ENCODE measurements at places on chromosomes 6 and 20.

DNA sequence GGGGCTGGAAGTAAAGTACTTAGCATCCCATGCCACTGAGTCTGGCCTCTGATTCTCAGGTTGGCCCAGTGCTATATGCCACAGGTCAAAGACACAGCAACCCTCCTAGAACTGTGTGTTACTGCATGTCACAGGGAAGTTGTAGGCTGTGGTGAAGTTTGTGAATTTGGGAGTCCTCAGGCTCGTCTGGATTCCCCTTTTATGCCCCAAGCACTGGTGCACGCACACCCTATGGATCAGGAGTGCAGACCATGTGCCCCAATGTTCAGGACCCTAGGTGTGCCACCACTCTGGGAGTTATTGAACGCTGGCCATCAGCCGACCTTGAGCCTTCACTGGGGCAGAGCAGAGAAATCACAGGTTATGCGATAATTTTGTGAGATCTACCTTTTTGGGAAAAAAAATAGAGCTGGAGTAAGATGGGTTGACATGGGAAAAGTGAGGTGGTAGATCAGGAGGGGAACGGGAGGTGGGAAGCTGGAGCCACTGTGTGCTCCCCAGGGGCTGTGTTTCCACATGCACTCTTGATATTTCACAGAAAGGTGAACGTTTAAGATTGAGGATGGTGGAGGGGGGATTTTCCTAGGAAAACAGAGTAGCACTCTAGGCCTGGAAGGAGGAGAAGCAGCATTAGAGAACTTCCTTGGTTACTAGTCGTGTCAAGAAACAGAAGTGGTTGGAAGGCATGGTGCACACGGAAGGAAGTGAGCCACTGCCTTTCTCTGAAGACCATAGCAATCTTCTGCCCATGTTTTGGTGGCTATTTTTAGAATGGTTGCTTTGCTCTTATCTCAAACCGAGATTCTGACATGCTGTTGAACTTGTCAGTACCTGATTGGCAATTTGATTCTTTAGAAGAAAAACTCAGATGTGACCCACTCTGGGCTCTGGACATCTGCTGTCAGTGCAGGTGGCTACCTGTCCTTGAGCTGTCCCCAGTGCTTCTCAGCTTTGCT, 44.1 kb downstream of the DUSP22 start:
- no peak for DNase-seq

DNA sequence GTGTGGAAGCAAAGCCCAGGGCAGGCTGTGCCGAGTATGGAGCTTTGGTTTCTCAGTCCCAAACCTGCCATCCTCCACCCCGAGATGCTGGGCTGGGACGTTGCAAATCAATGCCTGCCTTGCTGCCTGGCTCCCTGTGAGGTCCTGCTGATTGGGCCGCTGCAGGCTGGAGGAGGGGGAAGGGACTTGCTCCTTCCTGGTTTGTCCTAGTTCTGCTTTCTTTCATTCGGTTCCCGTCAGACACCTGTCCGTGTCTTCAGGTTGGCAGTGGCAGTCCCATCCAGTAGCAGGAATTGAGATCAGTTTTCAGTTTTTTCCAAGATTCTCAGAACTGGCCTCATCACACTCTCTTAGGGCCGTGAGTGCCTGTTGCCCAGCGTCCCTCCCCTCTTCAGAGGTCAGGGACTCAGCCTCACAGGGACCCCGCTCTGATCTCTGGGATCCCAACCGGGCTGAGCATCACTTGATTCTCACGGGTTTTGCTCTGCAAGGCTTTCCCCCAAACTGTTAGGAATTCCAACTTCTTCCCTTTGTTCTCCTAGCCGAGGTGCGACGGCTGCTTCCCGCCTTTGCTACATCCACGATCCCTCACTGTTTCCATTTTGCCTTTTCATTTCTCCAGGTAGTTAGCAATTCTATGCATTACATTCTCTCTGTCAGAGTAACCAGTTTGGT, 24.2 kb upstream of the TAGAP start:
- no peak for DNase-seq

DNA sequence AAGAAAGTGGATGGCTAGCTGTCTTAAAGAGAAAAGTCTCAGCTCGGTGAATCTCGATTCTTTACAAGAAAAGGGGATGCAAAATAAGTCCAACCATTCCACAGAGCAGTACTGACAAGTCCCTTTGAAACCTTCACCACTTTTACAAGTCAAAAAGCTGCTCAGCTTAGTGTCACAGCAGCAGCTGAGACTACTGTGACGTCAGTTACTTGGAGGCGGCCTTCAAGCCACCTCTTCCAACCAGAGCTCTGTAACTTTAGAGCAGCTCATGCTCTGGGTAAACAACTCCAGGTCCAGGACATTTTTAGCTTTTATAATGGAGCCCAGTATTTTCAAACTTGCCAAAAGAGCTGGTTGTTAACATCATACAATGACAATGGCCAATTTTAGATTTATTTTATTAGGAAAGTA, at the start of gene KIAA0408:
TSS of gene KIAA0408 (minus strand) at position 159 of the 411 bp plus-strand sequence. CDS start 5,408 bp downstream, outside the sequence.
- DNase-seq = no peak

- DNase-seq = no peak
These were observed 141.7 kb downstream of the ADGRG6 start for GRCh38 chr6:142443532-142443931.

DNA sequence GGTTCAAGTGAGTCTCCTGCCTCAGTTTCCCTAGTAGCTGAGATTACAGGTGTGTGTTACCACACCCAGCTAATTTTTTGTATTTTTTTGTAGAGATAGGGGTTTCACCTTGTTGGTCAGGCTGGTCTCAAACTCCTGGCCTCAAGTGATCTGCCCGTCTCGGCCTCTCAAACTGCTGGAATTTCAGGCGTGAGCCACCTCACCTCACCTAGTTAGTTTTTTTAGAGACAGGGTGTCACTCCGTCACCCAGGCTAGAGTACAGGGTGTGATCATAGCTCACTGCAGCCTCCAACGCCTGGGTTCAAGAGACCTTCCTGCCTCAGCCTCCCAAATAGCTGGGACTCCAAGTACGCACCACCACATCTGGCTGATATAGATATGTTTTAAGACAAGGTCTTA, 22.9 kb downstream of the SYTL3 start:
- DNase-seq = no peak

DNA sequence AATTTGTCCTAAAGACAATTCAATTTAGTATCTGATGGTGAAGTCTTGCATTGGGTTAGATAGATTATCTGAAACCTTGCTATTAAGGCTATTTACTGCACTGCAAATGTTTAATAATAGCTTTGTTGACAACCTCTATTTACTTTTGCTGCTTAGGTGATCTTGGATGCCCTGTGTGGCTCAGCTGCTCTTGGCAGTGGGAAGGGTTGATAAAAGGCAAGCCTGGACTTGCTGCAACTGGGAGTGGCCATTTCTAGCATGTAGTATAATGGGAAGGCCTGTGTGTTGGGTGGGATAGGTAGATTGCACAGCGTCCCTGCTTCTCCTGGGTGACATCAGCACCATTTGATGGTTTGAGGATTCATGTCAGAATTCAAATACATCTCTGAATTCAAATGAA, 49.1 kb downstream of the ARMC2 start:
- no peak for DNase-seq

DNA sequence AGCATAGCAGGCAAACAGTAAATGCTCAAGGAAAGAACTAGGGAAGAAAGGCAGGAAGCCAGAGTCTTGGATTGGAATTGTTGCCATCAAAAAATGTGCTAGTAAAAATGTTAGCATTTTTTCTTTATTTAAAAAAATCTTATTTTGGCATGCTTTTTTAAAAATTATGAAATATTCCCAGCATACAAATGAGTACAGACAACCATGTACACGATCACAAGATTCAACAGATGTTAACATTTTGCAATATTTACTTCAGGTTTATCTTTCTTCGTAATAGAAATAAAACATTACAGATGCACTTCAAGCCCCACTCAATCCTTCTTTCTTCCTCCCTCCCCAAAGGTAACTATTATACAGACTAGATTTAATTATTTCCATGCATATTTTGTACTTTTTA, 27.4 kb upstream of the NOP56 start:
- DNase-seq = no peak

DNA sequence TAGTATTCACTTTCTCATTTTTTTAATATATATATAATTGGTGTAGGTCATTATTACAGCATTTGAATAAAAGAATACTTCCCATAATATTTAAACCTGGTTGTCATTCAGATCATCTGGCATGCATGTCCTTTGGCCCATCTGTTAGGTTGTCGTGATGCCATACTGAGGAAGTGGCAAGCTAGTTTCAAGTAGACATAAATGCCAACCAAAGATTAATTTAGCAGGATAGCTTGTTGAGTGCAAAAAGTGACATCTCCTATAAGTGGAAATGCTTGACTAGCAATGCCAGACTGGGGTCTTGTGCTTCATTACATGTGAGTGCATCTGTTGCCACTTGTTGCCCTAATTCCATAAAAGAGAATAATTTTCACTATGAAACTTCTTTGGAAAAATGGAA, 1044.7 kb downstream of the GRIK2 start:
- DNase-seq = no peak

GRCh38 chr6:107656401-107656800, 166.5 kb downstream of the SOBP start:
- DNase-seq = no peak

DNA sequence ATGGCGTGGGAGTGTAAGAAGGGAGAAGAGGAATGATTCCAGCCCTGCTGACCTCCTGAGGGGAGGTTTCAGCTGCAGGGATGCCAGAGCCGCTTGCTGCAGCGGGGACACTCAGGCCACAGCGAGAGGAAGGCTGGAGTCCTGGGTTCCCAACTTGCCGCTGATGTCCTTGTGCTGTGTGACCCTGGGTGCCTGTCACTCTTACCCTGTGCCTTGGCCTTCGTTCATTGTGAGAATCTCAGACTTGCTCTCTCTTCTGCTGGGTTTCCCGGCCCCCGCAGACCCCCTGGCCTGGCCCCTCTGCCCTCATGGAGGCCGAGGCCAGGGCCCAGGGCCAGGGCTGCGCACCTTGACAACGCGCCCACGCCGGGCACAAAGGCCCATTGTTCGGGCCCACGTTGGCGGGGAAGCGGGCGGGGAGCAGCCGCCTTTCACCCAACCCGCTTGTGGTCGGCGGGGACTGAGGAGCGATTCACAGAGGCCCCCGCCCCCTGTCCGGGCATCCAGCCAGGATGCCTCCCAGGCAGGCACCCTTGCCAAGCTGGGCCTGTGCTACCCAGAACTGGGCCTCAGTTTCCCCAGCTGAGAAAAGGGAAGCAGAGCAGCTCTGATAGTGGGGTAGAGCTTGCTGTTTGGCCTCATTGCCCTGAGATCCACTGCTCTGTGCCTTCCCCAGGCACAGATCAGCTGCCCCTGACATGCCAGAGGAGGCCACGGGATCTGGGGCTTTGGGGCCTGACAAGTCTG, 52.4 kb downstream of the CEBPB start:
- no peak for DNase-seq

GRCh38 chr20:6975311-6975710, 207.8 kb downstream of the BMP2 start:
- DNase-seq = no peak

DNA sequence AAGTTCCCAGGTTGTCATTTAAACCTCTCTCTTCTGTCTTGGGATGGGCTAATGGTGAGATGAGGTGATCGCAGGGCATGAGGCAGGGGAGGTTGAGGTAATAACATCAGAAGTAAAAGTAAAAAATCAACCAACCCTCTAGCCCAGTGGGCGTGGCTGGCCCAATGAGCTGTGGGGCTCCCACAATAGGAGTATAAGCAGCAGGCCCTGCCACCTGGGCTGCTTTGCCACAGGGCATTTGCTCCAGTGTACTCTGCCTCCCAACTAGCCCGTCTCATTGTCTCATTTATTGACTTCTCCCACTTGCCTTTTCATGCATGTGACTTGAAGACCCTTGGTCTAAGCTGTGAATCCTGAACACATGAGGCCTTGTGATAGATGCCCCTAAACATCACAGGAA, 62.8 kb downstream of the PHACTR3 start:
- DNase-seq = no peak

- DNase-seq = no peak
These were observed 343.3 kb downstream of the BCKDHB start for GRCh38 chr6:80449726-80450125.

GRCh38 chr6:143673669-143674068, 4.1 kb upstream of the PHACTR2 start:
- no peak for DNase-seq

- no peak for DNase-seq
These were observed 114.8 kb downstream of the MOXD1 start for GRCh38 chr6:132286298-132287019.

DNA sequence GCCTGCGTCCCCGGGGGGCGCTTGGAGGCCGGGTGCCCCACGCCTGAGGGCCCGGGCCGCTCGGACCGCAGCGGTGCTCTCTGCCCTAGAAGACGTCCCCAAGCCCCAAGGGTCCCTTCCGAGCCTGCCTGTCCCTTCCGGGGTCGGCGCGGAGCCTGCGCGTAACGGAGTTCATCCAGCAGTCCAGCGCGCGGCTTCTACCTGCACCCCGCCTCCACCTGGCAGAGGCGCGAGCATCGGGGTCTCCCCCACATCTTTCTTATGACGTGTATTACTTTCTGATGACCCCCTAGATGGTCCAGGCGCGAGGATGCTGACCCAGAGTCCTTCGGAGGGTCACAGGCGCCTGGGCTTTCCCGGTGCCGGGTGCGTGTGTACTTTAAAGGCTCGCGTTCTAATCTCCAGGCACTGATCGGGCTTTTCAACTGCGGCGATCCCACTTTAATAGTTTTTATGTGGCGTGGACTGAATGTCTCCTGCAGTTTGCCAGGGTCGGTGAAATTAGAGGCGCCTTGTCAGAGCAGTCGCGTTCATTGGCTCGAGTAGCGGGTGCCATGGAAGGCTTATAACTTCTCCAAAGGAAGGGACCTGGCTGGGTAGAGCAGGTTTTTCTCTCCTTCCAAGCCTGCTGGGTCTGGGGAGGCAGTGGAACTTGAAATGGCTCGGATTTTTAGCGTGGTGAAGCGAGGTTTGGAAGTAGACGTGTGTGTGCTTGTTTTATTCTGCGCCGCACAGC, 912 bp downstream of the EYA4 start:
- DNase-seq = peak; percentile 4

GRCh38 chr20:10040070-10040975, 5.5 kb downstream of the ANKEF1 start:
- no peak for DNase-seq
